ENCODE measurements at places on chromosomes 2 and 18. TPM values are rescaled to one million over a fixed set of nuclear protein-coding genes. Genes with fewer than 3 reads are reported as not detected.

PLCL1 gene
- total RNA-seq = 100 TPM

- DNase-seq = no peak
Measured at GRCh38 chr2:168490015-168490874, 34.2 kb downstream of the CERS6 start.

DNA sequence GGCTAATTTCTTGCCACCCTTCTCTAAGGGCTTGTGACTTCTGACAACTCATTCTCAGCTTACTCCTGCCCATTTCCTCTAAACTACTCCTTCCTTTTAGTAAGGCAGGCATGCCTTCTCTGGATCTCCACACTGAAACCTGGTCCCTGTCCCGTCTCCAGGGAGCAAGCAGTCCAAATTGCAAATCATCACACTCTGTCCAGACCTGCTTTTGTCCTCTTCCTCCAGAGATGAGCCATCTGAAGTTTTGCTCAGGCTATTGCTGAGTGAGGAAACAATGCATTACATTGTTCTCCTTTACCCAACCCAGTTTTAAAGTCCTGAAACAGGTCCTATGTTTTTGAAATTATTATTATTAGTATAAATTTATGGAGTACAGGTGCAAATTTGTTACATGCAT is 57.3 kb downstream of the ARHGAP25 start:
- DNase-seq = no peak

GRCh38 chr2:190173392-190173791 is 110.9 kb upstream of the MSTN start:
- DNase-seq = no peak

DNA sequence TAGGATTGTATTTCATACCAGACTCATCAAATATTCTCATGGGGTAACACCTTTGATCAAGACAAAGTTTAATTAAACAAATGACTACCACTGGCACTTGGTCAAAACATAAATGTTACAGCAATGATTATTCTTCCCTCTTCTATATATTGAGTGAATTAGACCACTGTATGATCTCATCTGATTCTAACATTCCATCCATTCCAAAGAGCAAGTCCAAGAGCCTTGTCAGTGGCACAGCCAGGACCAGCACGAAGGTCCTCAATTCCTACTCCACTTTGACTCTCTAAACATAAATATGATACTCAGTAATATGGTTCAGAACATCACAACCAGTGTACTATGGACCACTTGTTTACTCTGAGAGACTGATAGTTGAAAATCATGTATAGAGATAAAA is 86.4 kb downstream of the AP1S3 start:
- DNase-seq = no peak

DNA sequence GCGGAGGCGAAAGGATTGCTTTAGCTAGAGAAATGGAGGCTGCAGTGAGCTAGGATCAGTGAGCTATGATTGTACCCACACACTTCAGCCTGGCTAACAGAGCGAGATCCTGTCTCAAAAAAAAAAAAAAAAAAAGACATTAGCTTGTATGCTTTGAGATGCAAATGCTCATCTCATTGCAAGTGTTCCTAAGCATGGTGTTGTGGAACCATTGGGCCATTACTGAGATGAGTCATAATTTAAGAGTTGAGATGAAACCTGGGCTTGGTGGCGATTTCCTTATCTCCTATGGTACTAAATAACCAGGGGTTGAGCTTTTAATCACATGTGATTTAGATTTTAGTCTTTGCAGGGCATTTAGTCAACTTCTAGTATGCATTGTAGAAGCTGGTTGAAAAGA is 2.2 kb downstream of the PLEKHA3 start:
- DNase-seq = no peak

All from left ventricle myocardium superior (tissue), 1 donor.